Lower leg skin (tissue), 4 donors: ENCODE measurements at places on chromosomes 3 and 15. TPM values are rescaled to one million over a fixed set of nuclear protein-coding genes. Genes with fewer than 3 reads are reported as not detected.

The KY gene
- 30.6 TPM for total RNA-seq

The TRIM71 gene
- not detected for total RNA-seq

The DNAH12 gene
- total RNA-seq, result under 0.01 TPM

The MRPL3 gene
- 53.9 TPM for total RNA-seq

The PTX3 gene
- total RNA-seq, result 16.1 TPM

The FGD5 gene
- total RNA-seq, result 8.1 TPM

DNA sequence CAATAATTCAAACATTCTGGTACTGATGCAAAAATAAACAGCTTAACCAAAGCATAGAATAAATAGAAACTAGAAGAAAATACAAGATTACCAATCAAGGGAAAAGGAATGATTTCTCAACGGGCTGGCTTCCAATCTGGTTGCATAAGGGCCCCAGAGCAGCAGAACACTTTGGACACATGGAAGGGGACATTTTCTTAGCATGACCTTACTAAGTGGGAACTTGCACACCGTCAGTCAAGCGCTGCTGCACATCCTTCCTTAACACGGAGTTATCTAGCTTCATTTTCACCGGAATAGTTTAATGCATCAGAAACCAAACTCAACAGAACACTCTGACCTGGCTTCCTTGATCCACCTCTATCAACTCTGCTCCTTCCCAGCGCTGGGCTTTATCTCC, 388.5 kb downstream of the VPS13C start:
- no peak for DNase-seq

GRCh38 chr3:64300790-64301423, 75.6 kb upstream of the PRICKLE2 start:
- no peak for DNase-seq

GRCh38 chr3:116247605-116248004, 197.7 kb downstream of the LSAMP start:
- no peak for DNase-seq

DNA sequence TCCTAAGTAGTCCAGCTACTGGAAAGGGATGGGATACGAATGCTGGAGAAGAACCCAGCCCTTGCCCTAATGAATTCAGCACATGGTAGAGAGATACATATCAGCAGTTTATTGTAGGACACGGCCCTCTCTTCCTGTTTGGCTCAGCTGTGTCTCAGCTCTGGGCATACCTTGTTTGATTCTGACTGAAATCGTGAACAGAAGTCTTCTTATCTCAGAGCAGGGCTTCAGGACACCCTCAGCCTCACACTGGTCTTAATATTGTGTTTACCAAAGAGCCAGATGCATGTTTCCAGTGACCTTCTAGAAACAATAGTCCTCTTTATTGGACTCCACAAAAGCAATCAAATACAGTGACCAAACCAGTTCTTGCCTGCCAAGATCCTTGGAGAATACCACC, 54.7 kb downstream of the FAM174B start:
- no peak for DNase-seq

GRCh38 chr15:51793521-51794305, 35.7 kb upstream of the TMOD3 start:
- no peak for DNase-seq

- no peak for DNase-seq
These were observed 11.3 kb upstream of the C3orf52 start for GRCh38 chr3:112074616-112075497.

- DNase-seq, result no peak
These were observed 304.0 kb downstream of the UACA start for GRCh38 chr15:70459312-70459711.

DNA sequence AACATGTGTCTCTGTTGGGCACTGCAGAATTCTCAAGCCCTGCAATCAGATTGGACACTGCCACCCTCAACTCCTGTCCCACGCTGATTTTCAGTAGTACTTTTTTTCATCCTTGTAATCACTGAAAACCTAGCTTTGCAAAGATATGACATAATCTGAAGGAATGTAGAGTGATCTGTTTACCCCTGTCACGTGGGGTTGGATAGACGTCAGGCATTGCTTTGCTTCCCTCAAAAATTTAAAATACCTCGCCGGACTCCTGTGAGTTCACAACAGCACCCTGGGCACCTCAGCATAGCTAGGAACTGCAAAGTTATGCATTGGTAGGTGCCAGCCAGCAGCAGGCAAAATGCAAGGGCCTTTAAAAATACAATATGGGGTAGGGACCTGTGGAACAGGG, 71.1 kb upstream of the OXTR start:
- DNase-seq, result no peak

- DNase-seq, result no peak
These were observed 72.5 kb downstream of the FOXP1 start for GRCh38 chr3:71511037-71511436.

- DNase-seq, result no peak
These were observed 158.6 kb upstream of the LMCD1 start for GRCh38 chr3:8343058-8343457.

- no peak for DNase-seq
These were observed 16.7 kb downstream of the WDR48 start for GRCh38 chr3:39068556-39068955.

- DNase-seq, result no peak
These were observed 388.2 kb downstream of the LPP start for GRCh38 chr3:188542196-188542595.

DNA sequence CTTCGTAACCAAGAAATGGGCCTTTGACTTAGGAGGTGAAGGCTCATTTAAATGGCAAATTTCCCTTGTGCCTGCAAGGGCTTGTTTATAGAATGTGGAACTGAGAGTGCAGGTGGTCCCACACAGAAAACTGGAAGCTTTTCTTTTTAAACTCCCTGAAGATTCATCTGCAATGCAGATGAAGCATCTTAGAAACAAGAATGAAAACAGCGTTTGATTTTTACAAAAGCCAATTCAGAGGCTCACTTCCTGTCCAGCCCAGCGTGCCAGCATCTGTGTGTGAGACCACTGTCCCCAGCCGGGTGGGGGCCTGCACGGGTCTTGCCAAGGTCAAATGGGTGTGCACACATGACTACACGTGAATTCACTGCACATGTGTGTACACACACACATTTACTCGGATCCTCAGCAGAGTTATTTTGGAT, 94.7 kb downstream of the LINGO1 start:
- no peak for DNase-seq
